Articular chondrocyte of knee joint (primary cell): ENCODE measurements at places on chromosomes 13 and 19. TPM values are rescaled to one million over a fixed set of nuclear protein-coding genes. Genes with fewer than 3 reads are reported as not detected.

TMEM161A gene
- total RNA-seq = 11.1 and 12.8 TPM in 2 replicates

MEIOSIN gene
- total RNA-seq = not detected in 2 replicates

KLK4 gene
- total RNA-seq = not detected in 2 replicates

FLT1 gene
- total RNA-seq = 0.13 and 0.54 TPM in 2 replicates

ZNF266 gene
- total RNA-seq = 11.6 and 15.3 TPM in 2 replicates

CD33 gene
- not detected in 2 replicates for total RNA-seq
